ENCODE measurements at places on chromosomes 2 and 18. TPM values are rescaled to one million over a fixed set of nuclear protein-coding genes. Genes with fewer than 3 reads are reported as not detected.

The GPR35 gene
- total RNA-seq: 8.4 TPM

The DNMT3A gene
- total RNA-seq: 80.7 TPM

The LIPG gene
- not detected for total RNA-seq

The KRCC1 gene
- total RNA-seq: 14.8 TPM

The SAP130 gene
- 22.3 TPM for total RNA-seq

The FABP1 gene
- total RNA-seq: not detected

The IL1RL1 gene
- total RNA-seq: 0.22 TPM

The TUBB8B gene
- not detected for total RNA-seq

The SFTPB gene
- total RNA-seq: not detected

The G6PC2 gene
- not detected for total RNA-seq

The IL36B gene
- not detected for total RNA-seq

The FSIP2 gene
- not detected for total RNA-seq

The FTCDNL1 gene
- total RNA-seq: 5.2 TPM

The GPAT2 gene
- 33.6 TPM for total RNA-seq

The EPB41L3 gene
- total RNA-seq: 1.2 TPM

The GFPT1 gene
- 40.0 TPM for total RNA-seq

The KRTCAP3 gene
- total RNA-seq: 5.4 TPM

The RAPGEF4 gene
- total RNA-seq: not detected

The TMEM247 gene
- total RNA-seq: not detected

The OTOS gene
- not detected for total RNA-seq

The FAHD2A gene
- total RNA-seq: 28.8 TPM

The CCL20 gene
- 3.5 TPM for total RNA-seq

The NTSR2 gene
- total RNA-seq: not detected

The ZBTB7C gene
- not detected for total RNA-seq

The KCNE4 gene
- total RNA-seq: not detected

The TRIP12 gene
- 263 TPM for total RNA-seq

The LHCGR gene
- not detected for total RNA-seq

The SLC4A1AP gene
- total RNA-seq: 28.6 TPM

The C2orf74 gene
- total RNA-seq: 14.1 TPM

The AQP12A gene
- not detected for total RNA-seq

The TRABD2A gene
- total RNA-seq: 20.3 TPM

The CRYGC gene
- total RNA-seq: not detected

The STON1 gene
- 1.4 TPM for total RNA-seq

The CTLA4 gene
- total RNA-seq: 37.7 TPM

The ZNF513 gene
- 9.2 TPM for total RNA-seq

The CIB4 gene
- total RNA-seq: not detected

The TEX44 gene
- not detected for total RNA-seq

The MBP gene
- 59.5 TPM for total RNA-seq

The TRIM43 gene
- not detected for total RNA-seq

The LYG2 gene
- not detected for total RNA-seq

The TMEM163 gene
- not detected for total RNA-seq

The ANKRD30BL gene
- total RNA-seq: not detected

The FAM228A gene
- total RNA-seq: not detected

The FOXI3 gene
- not detected for total RNA-seq

The RFX8 gene
- total RNA-seq: not detected

The STARD6 gene
- 0.46 TPM for total RNA-seq

The UGT1A8 gene
- total RNA-seq: not detected

The GPR55 gene
- total RNA-seq: 11.6 TPM

The REV1 gene
- 30.8 TPM for total RNA-seq

The PLCL1 gene
- total RNA-seq: 0.70 TPM
